ENCODE measurements at places on chromosomes 11 and 22. TPM values are rescaled to one million over a fixed set of nuclear protein-coding genes. Genes with fewer than 3 reads are reported as not detected.

The MOGAT2 gene
- not detected for total RNA-seq

The RAB3IL1 gene
- total RNA-seq, result 23.7 TPM

The VSIG2 gene
- 0.36 TPM for total RNA-seq

The MYEOV gene
- total RNA-seq, result not detected

DNA sequence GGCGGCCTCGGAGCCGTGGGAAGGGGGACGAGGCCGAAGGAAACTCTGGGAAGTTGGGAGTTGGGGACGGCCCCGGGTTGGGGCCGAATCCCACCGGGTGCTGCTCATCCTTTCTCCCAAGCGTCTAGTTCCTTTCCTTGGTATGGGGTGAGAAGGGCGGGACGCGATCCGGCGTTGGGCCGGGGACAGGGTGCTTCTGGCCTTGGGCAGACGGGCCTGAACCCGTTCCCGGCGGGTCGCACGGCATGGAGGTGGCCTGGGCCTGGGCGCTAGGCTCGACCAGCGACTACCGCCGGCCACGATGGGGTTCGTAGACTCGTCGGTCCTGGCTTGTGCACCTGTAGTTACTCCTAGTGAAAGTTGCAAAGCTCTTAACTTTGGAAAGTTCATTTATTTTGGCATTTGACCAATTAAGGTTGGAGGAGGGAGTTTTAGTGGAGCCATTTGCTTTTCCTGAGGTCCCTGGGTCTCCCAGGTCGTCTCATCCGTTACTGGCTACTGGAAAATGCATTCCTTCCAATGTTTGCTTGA, 1.0 kb downstream of the SYT9 start:
- peak overlapping the region; percentile 55 for H3K4me3 ChIP-seq
- peaks cover 17% of the 10 kb centered on the region for H3K4me1 ChIP-seq
- no peaks in the 10 kb centered on the region for H3K36me3 ChIP-seq
- DNase-seq, result no peak

- peaks cover 3% of the 10 kb centered on the region for H3K27me3 ChIP-seq
- H3K36me3 ChIP-seq, result no peaks in the 10 kb centered on the region
- H3K27ac ChIP-seq, result no peak overlapping the region
- no peaks in the 10 kb centered on the region for H3K4me1 ChIP-seq
- DNase-seq, result no peak
- H3K4me3 ChIP-seq, result no peak overlapping the region
Observed at GRCh38 chr11:44347538-44347937, 37.6 kb upstream of the ALX4 start.

DNA sequence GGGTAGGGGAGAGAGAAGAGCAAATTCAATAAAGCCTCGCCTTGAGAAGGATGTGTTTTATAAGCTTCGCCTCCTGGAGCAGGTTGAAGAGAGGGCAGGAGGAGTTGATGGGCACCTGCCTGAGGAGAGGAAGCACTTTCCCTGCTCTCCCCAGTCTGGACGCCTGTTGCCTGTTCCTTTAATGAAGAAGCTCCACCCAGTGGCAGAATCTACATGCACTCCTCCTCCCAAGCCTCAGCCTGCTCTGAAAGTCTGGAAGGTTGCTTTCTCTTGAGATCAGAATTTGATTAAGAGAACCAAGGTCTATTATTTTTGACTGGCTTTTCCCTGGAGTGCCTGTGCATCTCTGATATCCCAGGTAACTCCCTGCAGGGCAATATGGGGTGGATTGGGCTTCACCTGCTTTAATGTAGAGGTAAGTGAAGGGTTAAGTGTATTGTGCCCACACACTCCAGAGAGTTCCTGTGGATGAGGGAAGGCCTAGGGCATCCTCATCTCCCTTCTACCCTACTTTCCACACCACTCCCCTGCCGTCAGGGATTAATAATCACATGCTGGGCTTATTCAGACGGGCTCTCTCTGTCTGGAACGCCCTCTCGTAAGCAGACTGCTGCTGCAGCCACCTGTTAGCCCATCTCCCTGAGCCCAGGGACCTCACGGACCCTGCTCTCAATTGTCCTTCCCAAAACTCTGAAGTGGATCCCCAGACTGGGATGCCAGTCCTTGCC, 22.3 kb downstream of the NTM start:
- no peak overlapping the region for H3K27ac ChIP-seq
- no peak for DNase-seq
- no peaks in the 10 kb centered on the region for H3K4me1 ChIP-seq
- no peak overlapping the region for H3K4me3 ChIP-seq
- no peaks in the 10 kb centered on the region for H3K27me3 ChIP-seq

GRCh38 chr11:65112546-65113360, 1.1 kb downstream of the TM7SF2 start:
- peak overlapping the region; percentile 49 for H3K4me3 ChIP-seq
- peak overlapping the region; percentile 81 for H3K27ac ChIP-seq
- H3K27me3 ChIP-seq, result no peaks in the 10 kb centered on the region
- peaks cover 51% of the 10 kb centered on the region for H3K4me1 ChIP-seq
- peak; percentile 83 for DNase-seq
- peaks cover 13% of the 10 kb centered on the region for H3K36me3 ChIP-seq

- H3K4me3 ChIP-seq, result no peak overlapping the region
- no peak for DNase-seq
- no peak overlapping the region for H3K27ac ChIP-seq
- peaks cover 43% of the 10 kb centered on the region for H3K36me3 ChIP-seq
- no peaks in the 10 kb centered on the region for H3K27me3 ChIP-seq
- peaks cover 12% of the 10 kb centered on the region for H3K4me1 ChIP-seq
Observed at GRCh38 chr11:18312663-18313420, 9.1 kb downstream of the HPS5 start.

GRCh38 chr11:36270701-36271100, 18.5 kb downstream of the COMMD9 start:
- H3K27ac ChIP-seq, result no peak overlapping the region
- DNase-seq, result no peak
- H3K4me3 ChIP-seq, result no peak overlapping the region
- H3K27me3 ChIP-seq, result no peaks in the 10 kb centered on the region
- H3K4me1 ChIP-seq, result no peaks in the 10 kb centered on the region
- peaks cover 30% of the 10 kb centered on the region for H3K36me3 ChIP-seq

DNA sequence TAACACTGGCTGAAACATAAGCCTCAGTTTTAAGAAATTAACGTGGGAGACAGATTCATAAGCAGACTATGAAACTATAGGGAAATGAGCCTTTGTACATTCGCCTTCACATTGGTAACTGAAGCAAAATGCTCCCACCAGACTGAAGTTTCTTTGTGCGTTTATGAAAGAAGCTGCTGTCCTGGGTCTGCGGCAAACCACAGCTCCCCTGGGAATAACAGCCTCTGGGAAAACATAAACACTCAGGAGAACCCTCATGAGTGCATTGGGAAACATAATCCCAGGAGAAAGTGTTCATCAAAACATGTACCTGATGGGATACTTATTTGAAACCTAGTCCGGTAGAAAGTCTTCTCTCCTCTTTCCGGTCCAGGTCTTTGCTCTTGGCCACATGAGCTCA, 193.1 kb upstream of the LARGE1 start:
- H3K36me3 ChIP-seq, result no peaks in the 10 kb centered on the region
- H3K27ac ChIP-seq, result no peak overlapping the region
- no peak for DNase-seq
- no peaks in the 10 kb centered on the region for H3K27me3 ChIP-seq
- no peaks in the 10 kb centered on the region for H3K4me1 ChIP-seq
- H3K4me3 ChIP-seq, result no peak overlapping the region

- H3K4me1 ChIP-seq, result no peaks in the 10 kb centered on the region
- no peaks in the 10 kb centered on the region for H3K36me3 ChIP-seq
- no peak overlapping the region for H3K4me3 ChIP-seq
- H3K27ac ChIP-seq, result no peak overlapping the region
- H3K27me3 ChIP-seq, result no peaks in the 10 kb centered on the region
Observed at GRCh38 chr11:23404225-23405160, 544.2 kb upstream of the CCDC179 start.

GRCh38 chr11:5223146-5223545, 3.7 kb downstream of the HBB start:
- no peaks in the 10 kb centered on the region for H3K36me3 ChIP-seq
- H3K4me3 ChIP-seq, result no peak overlapping the region
- no peaks in the 10 kb centered on the region for H3K27me3 ChIP-seq
- H3K4me1 ChIP-seq, result no peaks in the 10 kb centered on the region

DNA sequence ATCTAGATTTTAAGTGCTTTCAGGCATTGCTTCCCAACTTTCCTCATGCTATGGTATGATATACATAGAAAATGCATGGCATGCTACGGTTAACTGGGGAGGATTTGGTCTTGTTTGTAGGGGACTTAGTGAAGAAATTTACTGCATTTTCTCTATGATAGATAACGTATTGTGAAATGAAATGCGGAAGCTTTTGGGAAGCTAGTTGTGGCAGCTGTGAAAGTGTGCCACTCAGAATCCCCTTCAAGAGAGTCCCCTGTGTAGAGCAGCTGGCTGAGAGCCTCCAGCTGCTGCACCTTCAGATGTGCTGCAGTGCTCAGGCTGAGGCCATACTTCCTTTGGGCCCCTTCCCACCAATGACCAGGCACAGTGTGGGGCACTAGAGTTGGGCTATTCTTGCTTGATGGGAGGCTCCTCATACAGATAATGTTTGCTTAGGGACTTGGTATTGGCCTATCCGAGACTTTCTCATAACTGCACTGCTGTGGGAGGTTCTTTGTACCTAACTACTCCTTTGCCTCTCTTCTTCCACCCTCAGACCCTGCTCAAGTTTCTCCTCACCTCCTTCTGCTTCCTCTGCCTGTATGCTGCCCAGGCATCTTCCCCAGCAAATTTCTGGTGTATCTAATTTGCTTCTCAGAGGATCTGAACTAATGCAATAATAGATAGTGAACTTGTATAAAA, 67.3 kb downstream of the HIPK3 start:
- H3K4me3 ChIP-seq, result no peak overlapping the region
- no peak for DNase-seq
- no peaks in the 10 kb centered on the region for H3K36me3 ChIP-seq
- peak overlapping the region; percentile 15 for H3K27ac ChIP-seq
- H3K4me1 ChIP-seq, result no peaks in the 10 kb centered on the region

DNA sequence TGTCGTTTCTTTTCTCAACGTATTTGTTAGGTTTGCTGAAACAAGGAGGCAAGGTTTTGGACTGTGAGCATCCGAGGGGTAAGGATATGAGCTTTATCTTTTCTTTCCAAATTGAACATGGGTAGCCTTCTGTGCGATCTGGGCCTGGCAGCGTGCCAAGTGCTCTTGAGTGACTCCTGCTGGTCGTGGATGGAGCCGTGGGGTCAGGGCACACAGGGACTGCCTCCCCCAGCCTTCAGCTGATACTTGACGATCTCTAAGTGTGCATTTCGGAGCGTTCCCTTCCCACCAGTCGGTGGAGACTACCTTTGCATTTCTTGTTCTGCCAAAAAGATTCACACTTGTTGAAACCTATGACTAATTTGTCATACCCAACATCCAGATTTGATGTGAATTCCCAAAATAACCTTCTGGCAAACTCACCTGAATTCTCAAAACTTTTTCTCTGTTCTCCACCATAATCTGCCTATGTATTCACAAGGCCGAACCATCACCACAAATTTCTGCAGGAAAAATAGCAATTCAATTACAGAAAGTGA, 40.1 kb upstream of the CLMP start:
- H3K27ac ChIP-seq, result peak overlapping the region; percentile 64
- no peaks in the 10 kb centered on the region for H3K36me3 ChIP-seq
- H3K4me1 ChIP-seq, result peaks cover 46% of the 10 kb centered on the region
- H3K4me3 ChIP-seq, result no peak overlapping the region
- H3K27me3 ChIP-seq, result no peaks in the 10 kb centered on the region

DNA sequence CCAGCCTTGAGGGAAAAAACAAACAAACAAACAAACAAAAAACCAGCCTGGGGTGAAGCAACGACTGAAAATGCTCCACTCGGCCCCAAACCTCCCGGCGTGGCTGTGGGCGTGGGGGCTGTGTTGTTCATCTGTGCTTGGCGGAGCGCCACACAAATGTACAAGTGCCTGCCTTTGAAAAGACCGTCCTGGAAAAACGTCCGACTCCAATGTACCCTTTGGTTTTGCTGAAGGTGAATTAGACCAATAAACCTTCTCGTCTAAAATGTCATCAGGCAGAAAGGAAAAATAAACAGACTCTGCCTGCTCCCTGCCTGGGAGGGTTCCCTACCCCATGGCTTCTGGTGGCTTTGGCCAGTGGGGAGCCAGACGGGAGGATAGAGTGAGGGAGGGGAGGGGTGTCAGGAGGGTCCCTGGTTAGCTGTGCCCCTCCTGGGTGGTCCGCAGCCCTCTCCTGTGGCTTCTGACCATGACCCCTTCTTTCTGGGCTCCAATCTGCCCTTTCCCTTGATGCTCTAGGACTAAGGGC, 93.9 kb downstream of the TRMU start:
- no peak for DNase-seq
- H3K4me1 ChIP-seq, result no peaks in the 10 kb centered on the region

DNA sequence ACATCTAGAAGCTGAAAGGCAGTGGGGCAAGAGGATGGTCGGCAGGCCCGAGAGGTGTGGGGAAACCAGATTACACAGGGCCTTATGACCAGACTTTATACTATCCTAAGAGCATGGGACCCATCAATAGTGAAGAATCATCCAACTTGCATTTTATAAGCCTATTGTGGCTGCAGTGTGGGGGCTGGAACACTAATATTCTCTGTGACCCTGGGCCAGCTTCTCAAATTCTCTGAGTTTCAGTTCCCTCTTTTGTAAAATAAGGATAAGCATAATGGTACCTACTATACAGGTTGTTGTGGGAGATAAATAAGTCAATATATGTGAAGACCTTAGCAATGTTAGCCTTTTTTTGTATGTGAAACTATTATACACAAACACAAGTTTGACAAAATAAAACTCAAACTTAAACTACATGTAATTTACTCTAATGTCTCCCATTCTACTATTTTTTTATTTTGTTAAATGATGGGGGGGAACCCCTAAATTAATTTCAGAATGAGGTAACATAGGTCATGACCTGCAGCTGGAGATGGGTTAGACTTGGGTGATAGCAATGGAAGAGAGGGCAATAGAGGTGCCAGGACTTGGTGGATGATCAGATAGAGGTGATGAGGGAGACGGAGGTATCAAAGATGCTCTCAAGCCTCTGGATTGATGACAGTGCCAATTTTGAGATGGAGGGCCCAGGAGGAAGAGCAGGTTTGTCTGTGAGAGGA, 30.1 kb downstream of the SMCO4 start:
- no peak for DNase-seq
- no peaks in the 10 kb centered on the region for H3K36me3 ChIP-seq
- no peak overlapping the region for H3K27ac ChIP-seq
- H3K4me3 ChIP-seq, result no peak overlapping the region
- no peaks in the 10 kb centered on the region for H3K27me3 ChIP-seq

DNA sequence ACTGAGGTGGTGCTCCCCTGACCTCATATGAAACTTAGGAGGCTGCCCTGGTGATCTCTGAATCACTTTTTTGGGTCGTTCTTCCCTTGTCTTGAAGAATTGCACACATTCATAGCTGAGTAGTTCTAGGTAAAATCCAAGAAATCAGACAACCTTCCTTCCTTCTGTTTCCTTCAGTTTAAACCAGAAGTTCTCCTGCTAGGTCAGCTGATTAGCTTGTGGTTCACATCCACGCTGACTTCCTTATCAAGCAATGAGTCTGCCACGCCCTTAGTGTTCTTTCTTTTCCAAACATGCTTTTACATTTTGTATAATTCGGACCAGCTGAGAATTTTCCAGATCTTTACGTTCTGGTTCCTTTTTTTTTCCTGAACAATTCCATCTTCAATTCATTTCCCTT, 892.8 kb downstream of the NTM start:
- no peak overlapping the region for H3K27ac ChIP-seq
- H3K4me1 ChIP-seq, result no peaks in the 10 kb centered on the region
- no peaks in the 10 kb centered on the region for H3K27me3 ChIP-seq
- no peak overlapping the region for H3K4me3 ChIP-seq
- no peak for DNase-seq
- no peaks in the 10 kb centered on the region for H3K36me3 ChIP-seq

All from sigmoid colon (tissue), 7 donors.